Effector CD8-positive, alpha-beta T cell (primary cell): ENCODE measurements at places on chromosomes 1 and 21.

DNA sequence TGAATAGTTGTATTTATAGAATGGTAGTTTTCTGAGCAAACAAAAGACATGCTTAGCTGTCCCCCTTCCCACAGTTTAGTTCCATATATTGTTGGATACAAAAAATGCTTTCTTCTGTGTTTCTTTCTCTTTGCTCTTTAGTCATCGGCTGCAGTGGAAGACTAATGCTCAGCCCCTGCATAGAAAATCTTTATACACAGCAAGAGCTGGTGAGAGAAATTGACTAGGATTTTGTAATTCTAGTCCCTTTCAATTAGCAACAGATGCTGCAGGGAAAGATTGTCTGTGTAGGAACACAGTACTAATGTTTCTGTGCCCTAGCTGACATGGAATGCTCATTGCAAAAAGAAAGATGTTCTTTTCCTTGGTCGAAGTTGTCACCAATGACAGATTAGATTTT lies 200.9 kb downstream of the RPS6KC1 start:
- DNase-seq = no peak

- no peak for DNase-seq
Observed at GRCh38 chr1:166089804-166090203, 77.0 kb downstream of the FAM78B start.

DNA sequence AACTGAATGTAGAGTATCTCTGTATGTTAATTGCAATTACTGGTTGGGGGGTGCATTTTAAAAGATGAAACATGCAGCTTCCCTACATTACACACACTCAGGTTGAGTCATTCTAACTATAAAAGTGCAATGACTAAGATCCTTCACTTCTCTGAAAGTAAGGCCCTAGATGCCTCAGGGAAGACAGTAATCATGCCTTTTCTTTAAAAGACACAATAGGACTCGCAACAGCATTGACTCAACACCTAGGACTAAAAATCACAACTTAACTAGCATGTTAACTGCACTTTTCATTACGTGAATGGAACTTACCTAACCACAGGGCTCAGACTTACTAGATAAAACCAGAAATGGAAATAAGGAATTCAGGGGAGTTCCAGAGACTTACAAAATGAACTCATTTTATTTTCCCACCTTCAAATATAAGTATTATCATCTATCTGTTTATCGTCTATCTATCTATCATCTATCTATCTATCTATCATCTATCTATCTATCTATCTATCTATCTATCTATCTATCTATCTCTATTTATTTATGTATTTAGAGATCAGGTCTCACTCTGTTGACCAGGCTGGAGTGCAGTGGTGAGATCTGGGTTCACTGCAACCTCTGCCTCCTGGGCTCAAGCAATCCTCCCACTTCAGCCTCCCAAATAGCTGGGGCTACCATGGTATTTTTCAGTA lies 47.8 kb downstream of the CHML start:
- DNase-seq = no peak

- no peak for DNase-seq
Observed at GRCh38 chr21:46049890-46050667, 47.8 kb upstream of the COL6A2 start.

- DNase-seq = peak; percentile 46
Observed at GRCh38 chr1:222464841-222465210, 83.1 kb downstream of the HHIPL2 start.
